ENCODE measurements at places on chromosomes 16 and 17.

- DNase-seq = no peak
Measured at GRCh38 chr16:83932955-83933673, 19.9 kb upstream of the OSGIN1 start.

- DNase-seq = peak; percentile 36
Measured at GRCh38 chr17:75875182-75875939, 3.0 kb downstream of the TRIM47 start.

DNA sequence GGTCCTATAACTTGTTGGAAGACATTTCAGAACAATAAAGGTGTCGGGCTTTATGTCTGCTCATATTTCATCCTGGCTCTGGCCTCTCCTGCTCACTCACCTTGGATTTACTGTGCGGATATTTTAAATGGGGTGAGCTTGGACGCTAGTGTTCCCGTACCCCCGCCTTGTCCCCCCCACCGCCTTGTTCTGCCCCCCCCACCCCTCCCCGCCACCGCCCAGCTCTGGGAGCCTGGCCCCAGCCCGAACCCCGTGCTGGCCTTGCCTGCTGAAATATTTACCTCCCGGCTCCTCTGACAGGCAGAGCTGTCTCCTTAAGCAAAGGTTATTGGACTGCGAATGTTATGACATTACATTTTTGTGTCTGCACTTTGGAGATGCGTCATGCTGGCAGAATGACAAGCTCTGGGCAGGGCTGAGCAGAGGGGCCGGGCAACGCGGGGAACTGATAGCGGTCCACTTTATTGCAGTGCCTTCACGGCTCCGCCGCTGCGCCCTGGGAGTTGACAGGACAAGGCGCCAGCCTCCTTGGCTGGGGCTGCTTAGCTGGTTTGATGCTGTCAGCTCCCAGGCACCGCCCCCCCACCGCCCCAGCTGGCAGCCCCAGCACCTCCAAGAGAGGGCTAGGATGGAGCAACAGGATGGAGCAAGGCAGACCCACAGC is 222.5 kb upstream of the GSE1 start:
- DNase-seq = peak; percentile 39

DNA sequence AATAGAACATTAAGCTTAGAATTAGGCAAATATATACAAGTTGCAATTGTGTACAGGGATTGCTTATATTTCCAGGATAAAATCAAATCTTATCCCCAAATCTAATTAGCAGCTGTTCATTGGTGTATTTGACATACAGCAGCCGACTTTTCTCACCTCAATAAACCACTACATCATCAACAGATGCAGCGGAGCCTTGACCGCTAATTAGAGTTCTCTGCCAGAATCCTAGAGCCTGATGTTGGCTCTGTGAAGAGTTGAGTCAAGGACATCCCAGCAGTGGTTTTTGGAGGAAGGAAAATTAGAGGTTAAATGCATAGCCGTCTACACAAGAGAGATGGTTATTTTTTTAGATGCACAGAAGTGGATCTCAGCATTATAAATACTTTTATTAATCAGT is 221.9 kb upstream of the CACNG5 start:
- no peak for DNase-seq

- no peak for DNase-seq
Measured at GRCh38 chr16:82499302-82499701, 127.5 kb upstream of the CDH13 start.

GRCh38 chr17:56792267-56792666 is 41.5 kb downstream of the C17orf67 start:
- no peak for DNase-seq

DNA sequence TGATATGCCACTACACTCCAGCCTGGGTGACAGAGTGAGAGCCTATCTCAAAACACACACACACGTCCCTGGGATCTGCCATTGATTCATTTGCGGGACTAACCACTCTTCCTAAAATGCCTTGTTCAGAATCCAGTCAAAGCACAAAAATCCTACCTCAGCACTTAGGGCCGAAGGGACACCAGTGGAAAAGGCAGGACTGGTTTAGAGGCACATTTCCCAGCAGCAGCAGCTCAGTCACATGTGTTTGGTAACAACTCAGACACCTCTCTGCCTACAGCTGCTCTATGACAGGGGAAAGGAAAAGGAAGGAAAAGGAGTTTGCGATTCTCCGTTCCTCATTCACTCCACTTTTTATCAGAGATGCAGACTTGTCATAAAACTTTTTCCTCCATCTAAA is 12.2 kb downstream of the KNOP1 start:
- DNase-seq = no peak

DNA sequence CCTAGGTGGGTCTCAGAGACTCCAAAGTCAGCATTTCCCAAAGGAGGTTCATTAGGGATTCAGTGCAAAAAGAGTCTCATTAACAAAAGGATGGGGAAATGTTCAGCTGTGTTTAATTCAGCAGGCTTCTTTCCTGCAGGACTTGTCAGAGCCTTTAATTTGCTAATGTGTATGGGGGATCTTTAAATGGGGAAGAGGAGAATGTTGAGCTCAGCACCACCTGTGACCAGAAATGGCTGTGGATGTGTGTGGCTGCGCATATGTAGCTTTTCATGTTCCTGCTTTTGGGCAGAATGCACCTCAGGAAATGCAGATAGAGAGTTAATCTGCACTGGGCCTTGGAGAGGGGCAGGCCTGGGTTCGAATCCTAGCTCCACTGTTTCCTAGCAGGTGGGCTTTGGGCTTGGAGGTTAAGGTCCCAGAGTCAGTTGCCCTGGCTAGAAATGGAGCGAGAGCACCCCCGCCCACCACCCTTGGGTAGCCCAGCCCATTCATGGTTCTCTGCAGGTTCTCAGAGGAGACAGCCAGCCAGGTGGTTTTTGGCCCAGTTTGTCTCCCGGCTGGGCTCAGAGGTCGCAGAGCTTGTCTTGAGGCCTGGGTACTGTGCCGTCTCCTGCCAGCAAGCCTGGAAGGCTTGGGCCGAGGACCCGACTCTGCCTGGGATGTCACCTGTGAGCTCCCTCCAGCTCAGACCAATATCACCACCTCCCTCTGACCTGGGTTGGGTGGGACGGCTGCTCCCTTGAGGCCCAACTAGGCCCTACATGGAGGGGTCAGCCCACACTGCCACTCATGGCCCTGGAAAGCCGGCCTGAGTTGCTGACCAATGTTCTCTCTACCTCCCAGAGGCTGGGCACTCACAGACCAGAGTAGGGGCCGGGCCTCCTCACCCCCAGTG is 9.3 kb downstream of the ADCY7 start:
- no peak for DNase-seq
